Muscle of leg (tissue), 16 donors: ENCODE measurements at places on chromosomes 1 and 21. TPM values are rescaled to one million over a fixed set of nuclear protein-coding genes. Genes with fewer than 3 reads are reported as not detected.
A peak's percentile ranks its signal among the peaks of the same experiment; 100 is the strongest.

Gene BRINP3
- total RNA-seq = 2.5 TPM

Gene ZNF326
- 6.6 TPM for total RNA-seq

Gene OR2L13
- not detected for total RNA-seq

Gene FCMR
- total RNA-seq = 0.58 TPM

Gene CYP4Z1
- total RNA-seq = 0.18 TPM

Gene DNAI4
- total RNA-seq = 9.2 TPM

Gene EDEM3
- total RNA-seq = 26.4 TPM

Gene IGSF9
- 0.13 TPM for total RNA-seq

Gene SHISAL2A
- total RNA-seq = 1.8 TPM

Gene TMOD4
- 15.2 TPM for total RNA-seq

Gene ATAD3C
- 0.22 TPM for total RNA-seq

GRCh38 chr1:66316464-66317247 is 217.3 kb upstream of the SGIP1 start:
- peak; percentile 92 for DNase-seq

GRCh38 chr1:31797216-31797615 is 18.6 kb downstream of the SPOCD1 start:
- no peak for DNase-seq

DNA sequence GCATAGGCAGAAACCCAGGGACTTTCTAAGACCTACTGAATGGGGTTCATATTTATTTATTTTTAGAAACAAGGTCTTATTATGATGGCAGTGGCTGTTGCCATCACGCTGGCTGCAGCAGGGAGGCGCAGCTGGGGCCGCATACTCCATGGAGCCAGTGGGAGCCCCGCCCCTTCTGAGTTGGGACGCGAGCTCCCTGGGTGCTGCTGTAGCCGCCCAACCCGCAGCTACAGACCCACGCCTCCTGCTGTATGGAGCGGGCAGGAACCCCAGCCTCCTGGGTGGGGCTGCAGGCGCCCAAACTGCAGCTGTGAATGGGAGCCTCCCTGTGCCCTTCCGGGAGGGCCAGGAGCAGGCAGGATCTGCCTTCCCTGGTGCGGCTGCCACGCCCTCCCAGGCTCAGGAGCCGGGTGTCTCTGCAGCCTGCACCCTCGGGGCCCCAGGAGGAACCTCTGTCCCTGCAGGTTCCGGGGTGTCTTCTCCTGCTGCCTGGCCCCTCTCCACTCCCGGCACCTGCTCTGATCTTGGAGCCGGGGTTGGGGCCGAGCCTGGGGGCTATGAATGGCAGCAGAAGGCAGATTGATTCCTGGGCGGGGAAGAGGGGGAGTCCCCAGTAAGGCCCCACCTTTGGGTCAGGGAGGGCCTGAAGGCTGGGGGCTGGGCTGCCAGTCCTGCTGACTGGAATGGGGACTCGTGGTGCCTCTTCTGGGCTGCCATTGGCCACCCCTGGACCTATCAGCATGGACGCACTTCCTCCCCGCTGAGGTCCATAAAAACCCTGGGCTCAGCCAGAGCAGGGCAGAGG is 66.5 kb upstream of the LRRN2 start:
- DNase-seq = no peak

DNA sequence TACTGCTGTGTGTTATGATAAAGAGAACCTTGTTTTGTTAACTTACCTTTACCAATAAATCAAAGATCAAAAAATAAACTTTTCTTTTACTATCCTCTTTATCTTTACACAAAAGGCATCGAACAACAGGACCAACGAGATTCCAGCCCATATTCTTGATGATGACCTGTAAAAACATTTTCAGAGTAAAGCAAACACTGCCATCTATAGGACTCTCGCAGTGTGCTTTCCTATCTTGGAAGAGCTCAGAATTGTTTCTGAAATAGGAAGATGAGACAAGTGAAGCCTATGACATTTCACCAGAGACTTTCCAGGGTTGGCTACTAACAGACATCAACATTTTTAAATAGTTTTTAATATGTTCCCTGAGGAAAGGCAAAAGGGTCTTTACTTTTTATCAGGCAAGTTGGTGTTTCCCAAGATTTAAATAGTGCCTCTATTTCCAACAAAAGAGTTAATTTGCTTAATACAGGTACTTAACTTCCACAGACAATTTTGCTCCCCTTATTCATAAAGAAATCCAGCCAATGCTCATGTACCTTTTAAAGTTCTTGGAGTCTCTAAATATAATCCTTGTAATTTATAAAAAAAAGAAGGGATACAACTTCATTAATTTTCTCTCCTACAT is 7.3 kb downstream of the GLMN start:
- peak; percentile 75 for DNase-seq

DNA sequence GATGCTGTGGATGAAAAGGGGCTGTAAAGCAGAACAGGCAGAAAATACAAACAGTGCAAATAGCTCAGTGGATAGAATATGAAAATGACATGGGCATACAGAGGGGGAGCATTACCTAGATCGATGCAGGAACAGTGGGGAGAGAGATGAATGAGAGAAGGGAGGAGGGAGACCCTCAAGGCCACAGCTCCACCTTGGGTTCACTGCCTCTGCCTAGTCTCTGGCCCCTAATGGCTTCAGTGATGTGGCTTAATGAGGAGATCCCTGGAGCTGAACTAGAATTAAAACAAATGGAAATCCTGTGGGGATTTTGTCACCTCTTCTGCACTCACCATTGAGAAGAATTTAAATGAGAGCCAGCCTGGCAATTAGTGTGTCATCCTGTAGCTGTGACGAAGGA is 165.0 kb downstream of the TNR start:
- DNase-seq = no peak

GRCh38 chr1:173504268-173504667 is 27.1 kb downstream of the PRDX6 start:
- DNase-seq = no peak

DNA sequence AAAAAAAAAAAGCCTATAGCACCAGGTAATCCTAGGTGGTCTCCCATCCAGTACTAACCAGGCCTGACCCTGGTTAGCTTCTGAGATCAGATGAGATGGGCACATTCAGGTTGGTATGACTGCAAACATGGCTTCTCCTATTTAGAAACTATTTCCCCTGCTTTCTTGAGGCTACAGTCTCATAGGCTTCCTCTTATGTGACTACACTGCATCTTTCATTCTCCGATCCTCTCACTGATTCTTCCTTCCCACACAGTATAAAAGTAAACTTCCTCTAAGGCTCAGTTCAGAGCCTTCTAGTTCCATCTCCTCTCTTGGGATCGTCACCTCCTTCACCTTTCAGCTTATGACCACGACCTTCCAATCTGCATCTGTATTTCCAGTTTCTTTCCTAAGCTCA is 30.4 kb upstream of the RNF2 start:
- no peak for DNase-seq

- DNase-seq = peak; percentile 78
These were observed 103.0 kb downstream of the DISC1 start for GRCh38 chr1:231729544-231729943.

- DNase-seq = no peak
These were observed 41.0 kb upstream of the ACTRT2 start for GRCh38 chr1:2980073-2980791.

- DNase-seq = no peak
These were observed 120.7 kb downstream of the ITSN1 start for GRCh38 chr21:33762803-33763581.

DNA sequence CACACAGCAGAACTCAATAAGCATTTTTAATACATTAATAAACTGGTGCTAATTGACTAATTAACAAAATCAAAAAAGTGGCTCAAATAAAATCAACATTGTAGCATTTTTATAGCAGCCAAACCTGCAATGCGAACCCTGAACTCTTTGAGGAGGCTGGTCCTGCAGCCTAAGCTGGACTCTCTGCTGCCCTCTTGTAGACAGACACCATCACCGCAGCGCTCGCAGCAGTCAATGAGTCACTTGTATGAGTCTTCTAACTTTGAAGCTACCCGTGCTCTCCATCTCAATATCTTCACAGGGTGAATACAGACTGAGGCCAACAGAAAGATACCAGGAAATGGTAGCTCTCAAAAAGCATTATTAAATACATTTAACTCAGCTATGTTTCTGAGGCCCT is 9.7 kb upstream of the KRTAP7-1 start:
- peak; percentile 1 for DNase-seq

DNA sequence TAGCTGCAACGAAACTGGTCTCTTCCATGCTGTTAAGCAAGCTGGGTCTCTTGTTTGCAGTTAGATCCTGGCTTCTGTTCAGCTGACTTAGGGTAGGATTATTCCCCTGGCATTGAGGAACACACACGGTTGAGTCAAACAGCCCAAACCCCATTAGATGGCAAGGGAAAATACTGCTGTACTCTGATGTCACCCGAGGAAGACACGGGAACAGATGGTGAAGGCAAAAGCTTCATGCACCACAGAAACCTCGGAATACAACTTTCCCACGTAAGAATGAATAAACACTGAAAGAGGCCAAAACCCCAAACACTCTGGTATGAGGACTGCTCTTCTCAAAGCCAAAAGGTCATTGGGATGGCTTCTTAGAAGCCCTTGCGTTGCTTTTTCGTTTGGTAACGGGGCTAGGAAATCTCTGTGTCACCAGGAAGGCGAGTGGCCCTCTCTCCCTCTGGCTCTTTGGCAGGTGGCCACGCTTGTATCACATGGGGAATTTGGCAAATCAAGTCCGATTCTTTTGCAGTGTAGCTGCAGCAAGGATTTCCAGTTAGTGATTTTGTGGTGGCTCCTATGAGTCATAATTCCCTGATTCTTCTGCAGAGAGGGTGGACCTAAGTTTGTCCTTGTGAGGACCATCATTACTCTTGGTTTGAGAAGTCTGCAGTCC is 16.7 kb upstream of the LYST start:
- peak; percentile 76 for DNase-seq

- no peak for DNase-seq
These were observed 59.5 kb downstream of the NAV1 start for GRCh38 chr1:201598396-201598795.

DNA sequence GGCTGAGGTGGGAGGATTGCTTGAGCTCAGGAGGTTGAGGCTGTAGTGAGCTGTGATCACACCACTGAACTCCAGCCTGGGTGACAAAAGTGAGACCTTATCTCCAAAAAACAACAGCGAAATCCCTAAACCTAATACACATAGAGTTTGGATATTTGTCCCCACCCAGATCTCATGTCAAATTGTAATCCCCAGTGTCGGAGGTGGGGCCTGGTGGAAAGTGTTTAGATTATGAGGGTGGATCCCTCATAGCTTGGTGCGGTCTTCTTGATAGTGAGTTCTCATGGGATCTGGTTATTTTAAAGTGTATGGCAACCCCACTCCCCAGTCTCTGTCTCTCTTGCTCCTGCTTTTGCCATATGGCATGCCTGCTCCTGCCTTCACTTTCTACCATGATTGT is 94.0 kb downstream of the POU2F1 start:
- no peak for DNase-seq

DNA sequence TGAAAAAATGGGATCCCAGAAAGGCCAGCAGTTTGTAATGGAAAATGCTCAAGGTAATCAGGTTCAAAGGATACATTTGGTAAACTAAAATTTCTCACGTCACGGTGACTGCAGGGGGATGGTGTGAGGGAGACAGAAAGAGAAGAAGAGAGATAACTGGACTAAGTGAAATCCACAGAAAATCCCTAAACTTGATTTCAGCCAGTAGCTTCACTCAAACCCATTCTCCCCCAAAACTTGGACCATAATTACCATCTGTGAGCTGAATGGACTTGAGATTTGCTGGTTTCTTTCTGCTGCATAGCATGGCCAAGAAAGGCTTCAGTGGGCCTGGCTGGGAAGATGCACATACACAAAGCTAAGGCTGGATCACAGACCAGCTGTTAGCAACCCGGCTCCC is 155.4 kb upstream of the LMO4 start:
- DNase-seq = no peak

- no peak for DNase-seq
These were observed 28.4 kb downstream of the TNNT2 start for GRCh38 chr1:201349092-201349491.

GRCh38 chr1:178726545-178726944 is 1.5 kb downstream of the RALGPS2 start:
- no peak for DNase-seq

DNA sequence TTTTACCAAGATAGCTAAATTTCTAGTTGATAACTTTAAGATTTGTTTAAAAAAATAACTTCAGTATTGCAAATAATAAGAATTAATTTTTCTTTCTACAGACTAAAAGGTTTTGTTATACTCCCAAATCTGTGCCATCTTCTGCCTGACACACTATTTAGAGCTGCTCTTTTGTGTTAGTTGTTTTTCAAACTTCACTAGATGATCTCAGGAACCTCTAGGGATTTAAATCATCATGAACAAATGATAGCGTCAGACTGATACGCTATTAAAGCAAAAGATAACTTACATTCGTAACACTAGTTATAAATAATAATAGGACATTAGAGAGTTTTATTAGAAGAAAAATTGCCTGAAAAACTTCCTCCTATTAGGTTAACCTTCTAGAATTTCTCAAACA is 243.1 kb upstream of the CXADR start:
- DNase-seq = peak; percentile 23

DNA sequence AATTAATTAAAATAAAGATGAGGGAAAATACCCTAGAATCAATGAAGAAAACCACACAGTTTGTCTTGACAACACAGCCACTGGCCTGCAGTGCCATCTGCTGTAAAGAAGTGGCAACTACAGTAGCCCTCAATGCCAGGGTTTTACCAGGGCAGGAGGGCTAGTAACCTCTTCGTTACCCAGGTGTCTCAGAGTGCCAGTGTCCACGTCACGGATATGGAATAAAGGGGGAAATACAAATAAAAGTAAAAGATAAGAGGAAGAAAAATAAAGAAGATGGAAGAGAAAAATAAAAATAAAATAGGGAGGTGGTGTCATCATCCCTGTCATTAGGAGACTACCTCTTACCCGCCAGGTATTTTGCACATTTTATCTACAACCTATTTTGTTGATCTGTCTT is 14.2 kb upstream of the SLC44A3 start:
- peak; percentile 71 for DNase-seq

DNA sequence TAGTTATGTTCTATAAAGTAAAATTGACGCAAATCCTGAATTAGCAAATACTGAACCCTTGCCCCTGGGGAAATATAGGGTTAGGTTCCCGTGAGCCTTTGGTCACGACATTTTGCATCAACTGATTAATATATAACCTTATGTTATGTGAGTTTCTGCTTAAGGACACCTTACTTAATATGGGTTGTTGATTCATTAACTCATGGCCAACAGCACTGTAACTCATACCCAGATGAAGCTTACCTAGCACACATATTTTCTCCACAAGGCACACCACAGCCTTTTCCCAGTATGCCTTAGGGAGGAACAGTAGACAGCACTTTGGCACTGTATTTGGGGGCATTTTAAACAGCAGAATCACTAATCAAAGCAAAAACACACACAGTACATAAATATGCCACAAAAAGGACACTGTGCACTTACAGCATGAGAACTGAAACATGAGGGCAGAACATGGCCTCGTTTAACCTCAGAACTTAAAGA is 15.1 kb downstream of the INAVA start:
- no peak for DNase-seq

DNA sequence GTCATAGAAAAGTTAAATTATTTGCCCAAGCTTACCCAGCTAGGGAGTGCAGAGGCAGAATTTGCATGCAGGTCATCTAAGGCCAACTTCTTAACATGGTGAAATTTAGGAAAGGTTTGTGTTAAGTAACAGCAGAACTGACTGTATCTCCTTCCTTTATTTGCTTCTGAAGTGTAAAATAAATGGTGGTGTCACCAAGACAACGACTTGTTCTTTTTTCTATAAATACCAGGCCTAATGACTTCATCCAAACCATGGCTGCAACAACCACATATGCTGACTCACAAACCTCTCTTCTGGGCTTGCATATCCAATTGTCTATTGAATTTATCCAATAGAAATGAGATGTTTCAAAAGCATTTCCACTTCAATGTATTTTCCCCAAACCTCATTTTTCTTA is 19.1 kb downstream of the COL24A1 start:
- no peak for DNase-seq
